ENCODE measurements at places on chromosomes 7 and 10. TPM values are rescaled to one million over a fixed set of nuclear protein-coding genes. Genes with fewer than 3 reads are reported as not detected.

GRCh38 chr7:121623130-121623872 lies 227.2 kb upstream of the FAM3C start:
- DNase-seq = no peak
- no peaks in the 10 kb centered on the region for H3K27me3 ChIP-seq
- H3K36me3 ChIP-seq = no peaks in the 10 kb centered on the region
- no peak overlapping the region for H3K27ac ChIP-seq

XRCC2 gene
- total RNA-seq = 3.0 TPM

LIPN gene
- not detected for total RNA-seq

VSTM2A gene
- 24.1 TPM for total RNA-seq

GRCh38 chr7:81780914-81781693 lies 11.3 kb upstream of the HGF start:
- no peaks in the 10 kb centered on the region for H3K4me1 ChIP-seq
- DNase-seq = no peak
- H3K27ac ChIP-seq = no peak overlapping the region
- H3K4me3 ChIP-seq = no peak overlapping the region

DNA sequence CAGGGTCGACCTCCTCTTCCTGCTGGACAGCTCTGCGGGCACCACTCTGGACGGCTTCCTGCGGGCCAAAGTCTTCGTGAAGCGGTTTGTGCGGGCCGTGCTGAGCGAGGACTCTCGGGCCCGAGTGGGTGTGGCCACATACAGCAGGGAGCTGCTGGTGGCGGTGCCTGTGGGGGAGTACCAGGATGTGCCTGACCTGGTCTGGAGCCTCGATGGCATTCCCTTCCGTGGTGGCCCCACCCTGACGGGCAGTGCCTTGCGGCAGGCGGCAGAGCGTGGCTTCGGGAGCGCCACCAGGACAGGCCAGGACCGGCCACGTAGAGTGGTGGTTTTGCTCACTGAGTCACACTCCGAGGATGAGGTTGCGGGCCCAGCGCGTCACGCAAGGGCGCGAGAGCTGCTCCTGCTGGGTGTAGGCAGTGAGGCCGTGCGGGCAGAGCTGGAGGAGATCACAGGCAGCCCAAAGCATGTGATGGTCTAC lies 46.9 kb downstream of the VWA2 start:
- DNase-seq = no peak
- no peaks in the 10 kb centered on the region for H3K4me1 ChIP-seq
- H3K27me3 ChIP-seq = peaks cover 2% of the 10 kb centered on the region

All from glutamatergic neuron (in vitro differentiated cells).